ENCODE measurements at places on chromosomes 7 and 10.

- no peak for DNase-seq
Measured at GRCh38 chr7:116348346-116348745, 138.0 kb downstream of the TES start.

- no peak for DNase-seq
Measured at GRCh38 chr7:191105-191980, 1.0 kb upstream of the FAM20C start.

DNA sequence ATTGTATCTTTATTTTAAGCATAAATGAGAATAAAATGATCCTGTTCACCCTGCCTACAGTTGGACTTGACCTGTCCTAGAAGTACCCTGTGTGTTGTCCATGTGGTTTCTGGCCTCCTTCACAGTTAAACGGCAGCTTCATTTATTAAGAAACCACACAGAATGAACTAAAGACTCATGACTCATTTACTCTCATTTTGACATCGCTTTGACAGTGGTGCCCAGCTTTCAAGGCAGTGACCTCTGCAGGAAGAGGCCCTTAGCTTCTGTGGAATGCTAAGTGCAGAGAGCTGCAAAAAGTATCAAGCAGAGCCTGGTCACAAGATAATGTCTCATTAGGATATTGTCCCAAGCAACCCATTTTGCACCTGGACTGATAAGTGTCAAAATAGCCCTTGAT lies 93.4 kb downstream of the AVL9 start:
- DNase-seq: peak; percentile 76

DNA sequence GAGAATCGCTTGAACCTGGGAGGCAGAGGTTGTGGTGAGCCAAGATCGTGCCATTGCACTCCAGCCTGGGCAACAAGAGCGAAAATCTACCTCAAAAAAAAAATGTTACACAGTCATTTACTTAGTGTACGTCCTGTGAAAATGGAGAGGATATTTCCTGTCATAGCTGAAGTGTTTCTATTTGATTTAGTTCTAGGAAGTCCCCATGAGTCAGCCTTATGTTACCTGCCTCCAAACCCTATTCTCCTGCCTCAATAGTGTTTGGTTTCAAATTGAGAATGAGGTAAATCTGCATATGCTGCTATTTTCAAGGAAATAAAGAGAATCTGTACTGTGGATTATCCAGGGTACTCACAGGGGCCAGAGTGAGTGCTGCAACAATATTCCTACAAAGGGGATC lies 1284.5 kb upstream of the AUTS2 start:
- peak; percentile 8 for DNase-seq

- DNase-seq: no peak
Measured at GRCh38 chr10:132716691-132717490, 69.1 kb downstream of the NKX6-2 start.

DNA sequence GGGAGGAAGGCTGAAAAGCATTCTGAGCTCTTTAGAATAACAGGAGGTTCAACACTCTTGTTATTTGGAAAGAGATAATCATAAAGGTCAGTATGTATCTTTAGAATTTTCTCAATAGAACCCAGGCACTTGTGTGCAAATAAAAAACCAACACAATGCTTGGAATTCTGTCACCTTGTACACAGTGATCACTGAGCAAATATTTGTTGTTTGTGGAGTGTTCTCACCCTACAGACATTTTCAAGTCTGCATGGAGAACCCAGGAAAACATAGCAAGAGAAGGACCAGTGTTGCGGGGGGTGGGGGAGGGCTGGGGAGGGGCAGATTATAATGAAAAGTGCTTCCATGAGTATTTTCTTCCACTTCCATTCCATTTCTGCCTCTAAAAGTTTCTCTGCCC lies 87.4 kb downstream of the FAM107B start:
- DNase-seq: no peak

Data from activated CD4-positive, alpha-beta T cell treated with anti-CD3 and anti-CD28 coated beads, Interleukin-2, amount 50 U/mL, for 16 hours (primary cell).